HepG2 (cell line): ENCODE measurements at places on chromosomes 6 and 20.

DNA sequence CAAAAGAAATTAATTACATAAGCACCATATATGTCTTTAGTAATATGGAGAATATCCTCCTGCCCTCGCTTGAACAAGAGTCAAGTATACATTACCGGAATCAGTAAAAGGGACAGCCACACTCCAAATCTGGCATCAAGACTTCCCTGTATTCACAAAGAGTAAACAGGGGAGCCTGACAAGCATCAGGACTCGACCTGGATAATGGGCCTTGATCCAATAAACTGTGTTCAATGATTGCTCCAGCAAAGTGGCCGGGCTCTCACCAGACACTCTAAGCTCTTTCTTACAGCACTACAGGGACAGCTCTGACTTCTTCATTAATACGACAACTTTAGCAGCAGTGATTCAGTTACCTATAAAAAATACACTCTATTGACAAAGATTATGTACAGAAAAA lies 307.9 kb upstream of the POU3F2 start:
- DNase-seq = no peak
- H3K4me3 ChIP-seq = no peak overlapping the region
- no peaks in the 10 kb centered on the region for H3K4me1 ChIP-seq

- peak; percentile 35 for DNase-seq
- no peak overlapping the region for H3K27ac ChIP-seq
- no peak overlapping the region for H3K4me3 ChIP-seq
- no peaks in the 10 kb centered on the region for H3K4me1 ChIP-seq
- no peaks in the 10 kb centered on the region for H3K36me3 ChIP-seq
- no peaks in the 10 kb centered on the region; the same call in 2 of the 3 replicates for H3K27me3 ChIP-seq
Observed at GRCh38 chr6:132392792-132393191, 8.5 kb downstream of the MOXD1 start.

GRCh38 chr20:35297740-35298139 lies 5.5 kb upstream of the FAM83C start:
- no peak for DNase-seq
- H3K4me1 ChIP-seq = peaks cover 39% of the 10 kb centered on the region
- H3K4me3 ChIP-seq = no peak overlapping the region
- peaks cover 33% of the 10 kb centered on the region for H3K27me3 ChIP-seq

- no peak overlapping the region for H3K4me3 ChIP-seq
- H3K27ac ChIP-seq = no peak overlapping the region
- no peaks in the 10 kb centered on the region for H3K4me1 ChIP-seq
- no peaks in the 10 kb centered on the region for H3K27me3 ChIP-seq
- no peaks in the 10 kb centered on the region for H3K36me3 ChIP-seq
Observed at GRCh38 chr6:46023216-46023915, 7.7 kb upstream of the CLIC5 start.
